Urothelium cell line (cell line): ENCODE measurements at places on chromosomes 6 and 20.

DNA sequence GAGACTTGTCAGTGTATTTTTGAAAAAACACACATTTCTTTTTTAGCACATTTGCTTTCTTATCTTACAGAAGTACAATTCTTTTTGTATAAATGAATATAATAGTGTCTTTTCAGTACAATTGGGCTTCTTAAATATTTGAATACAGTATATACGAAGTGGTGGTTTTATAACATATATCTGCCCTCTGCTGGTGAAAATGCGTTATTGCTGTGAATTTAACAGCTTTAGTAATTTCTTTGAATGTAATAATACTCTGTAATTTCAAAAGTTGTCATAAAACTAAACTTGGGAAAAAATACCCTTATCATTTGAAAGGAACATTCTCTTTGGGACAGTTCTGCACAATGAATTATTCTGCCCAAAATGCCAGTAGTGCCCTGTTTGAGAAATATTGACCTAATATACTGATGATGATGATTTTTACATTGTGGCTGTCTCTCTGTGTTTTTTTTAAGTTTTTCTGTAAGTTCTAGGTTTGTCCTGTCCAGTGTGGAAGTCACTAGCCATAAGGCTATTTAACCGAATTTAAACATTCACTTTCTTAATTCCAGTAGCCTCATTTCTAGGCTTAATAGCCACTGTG is 19.0 kb downstream of the SMAP1 start:
- DNase-seq = peak; percentile 8

- DNase-seq = no peak
Measured at GRCh38 chr6:73231986-73232391, 6.7 kb upstream of the KHDC1L start.

GRCh38 chr20:18995455-18995854 is 181.9 kb downstream of the SCP2D1 start:
- DNase-seq = no peak

GRCh38 chr6:164345327-164345726 is 930.8 kb downstream of the QKI start:
- DNase-seq = no peak

GRCh38 chr20:45053430-45054351 is 47.2 kb downstream of the KCNS1 start:
- no peak for DNase-seq

- no peak for DNase-seq
Measured at GRCh38 chr20:2132461-2132901, 30.9 kb downstream of the STK35 start.

DNA sequence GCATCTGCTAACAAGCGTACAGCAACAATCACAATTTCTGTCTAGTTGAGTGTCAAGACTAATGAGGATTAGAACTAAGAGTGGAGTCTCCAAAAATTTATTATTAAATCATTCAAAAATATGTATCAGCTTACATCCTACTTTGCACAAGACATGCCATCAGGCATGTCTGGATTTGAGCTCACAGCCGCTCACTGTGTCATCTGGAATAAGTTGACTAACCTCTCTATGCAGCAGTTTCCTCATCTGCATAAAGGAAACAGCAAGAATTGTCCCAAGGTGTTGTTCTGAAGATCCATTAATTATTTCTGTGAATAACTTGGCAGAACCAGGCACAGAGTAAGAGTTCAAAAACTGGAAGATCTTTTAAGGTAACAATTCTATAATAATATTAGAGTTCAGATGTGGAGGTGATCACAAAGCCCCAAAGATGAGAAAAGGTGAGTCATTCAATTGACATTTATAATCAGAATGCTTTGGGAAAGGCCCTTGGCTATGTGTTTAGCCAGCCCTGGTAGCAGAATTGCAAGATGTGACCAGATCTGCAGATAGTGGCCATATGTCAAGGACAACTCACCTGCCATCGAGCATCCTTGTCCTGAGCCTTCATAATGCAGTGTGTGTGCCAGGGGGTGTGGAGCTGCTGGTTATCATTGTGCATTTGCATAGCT is 264.0 kb downstream of the FOXA2 start:
- DNase-seq = no peak

DNA sequence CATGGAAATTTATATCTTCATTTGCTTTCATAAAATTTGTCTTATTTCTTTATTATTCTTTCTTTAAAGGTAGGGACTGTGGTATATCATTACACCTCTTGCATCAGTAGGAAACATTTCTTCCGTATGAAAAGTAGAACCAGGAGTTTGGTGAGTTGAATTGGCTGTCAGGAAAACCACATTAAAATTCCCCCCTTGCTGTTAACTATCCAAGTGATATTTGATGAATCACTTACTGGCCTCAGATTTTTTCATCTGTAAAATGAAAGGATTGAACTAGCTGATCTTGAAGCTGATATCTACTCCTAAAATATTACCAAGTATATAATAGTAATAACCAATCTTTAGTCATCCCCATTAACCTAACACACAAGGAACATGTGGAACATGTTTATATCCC is 460.9 kb downstream of the GJA1 start:
- DNase-seq = no peak

- no peak for DNase-seq
Measured at GRCh38 chr20:43901296-43901695, 13.4 kb upstream of the TOX2 start.

DNA sequence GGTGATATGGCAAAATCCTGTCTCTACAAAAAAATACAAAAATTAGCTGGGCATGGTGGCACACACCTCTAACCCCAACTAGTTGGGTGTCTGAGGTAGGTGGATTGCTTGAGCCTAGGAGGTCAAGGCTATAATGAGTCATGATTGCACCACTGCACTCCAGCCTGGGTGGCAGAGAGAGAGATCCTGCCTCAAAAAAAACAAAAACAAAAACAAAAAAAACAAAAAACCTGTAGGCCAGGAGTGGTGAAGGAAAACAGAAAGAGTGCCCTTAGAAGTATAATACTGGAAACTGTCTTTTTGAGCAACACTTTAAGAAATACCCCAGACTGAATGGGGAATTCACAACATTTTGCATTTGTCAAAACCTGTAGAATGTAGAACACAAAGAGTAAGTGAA is 85.3 kb downstream of the JARID2 start:
- DNase-seq = no peak

DNA sequence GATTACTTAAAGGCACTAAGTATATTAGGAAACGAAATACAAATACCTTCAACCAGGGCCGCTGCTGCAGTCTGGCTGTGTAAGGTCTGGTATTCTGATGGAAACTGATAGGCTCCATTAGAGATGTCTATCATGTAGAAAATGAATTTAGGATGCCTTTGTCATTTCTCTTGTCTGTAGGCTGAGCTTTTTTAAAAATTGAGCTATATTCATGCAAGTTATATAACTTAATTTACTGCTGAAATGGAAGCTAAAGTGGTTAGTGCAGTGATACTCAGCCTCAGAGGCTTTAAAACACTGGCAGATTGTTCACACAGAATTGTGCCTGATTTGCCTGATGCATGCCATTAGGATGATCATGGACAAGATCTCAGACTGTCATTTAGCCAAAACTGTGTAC is 286.2 kb upstream of the QKI start:
- DNase-seq = no peak

- DNase-seq = no peak
Measured at GRCh38 chr6:39642270-39642669, 82.9 kb downstream of the KIF6 start.

GRCh38 chr6:72649032-72649984 is 27.4 kb downstream of the KCNQ5 start:
- peak; percentile 26 for DNase-seq

DNA sequence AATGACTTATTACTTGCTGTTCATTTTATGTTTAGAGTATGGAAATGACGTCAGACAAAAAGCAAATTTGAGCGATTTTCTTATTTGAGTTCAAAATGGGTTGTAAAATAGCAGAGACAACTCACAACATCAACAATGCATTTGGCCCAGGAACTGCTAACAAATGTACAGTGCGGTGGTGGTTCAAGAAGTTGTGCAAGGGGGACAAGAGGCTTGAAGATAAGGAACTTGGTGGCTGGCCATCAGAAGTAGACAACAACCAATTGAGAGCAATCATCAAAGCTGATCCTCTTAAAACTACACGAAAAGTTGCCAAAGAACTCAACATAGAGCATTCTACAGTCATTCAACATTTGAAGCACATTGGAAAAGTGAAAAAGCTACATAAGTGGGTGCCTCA is 43.8 kb downstream of the REV3L start:
- no peak for DNase-seq

- no peak for DNase-seq
Measured at GRCh38 chr6:95133578-95133977, 443.8 kb upstream of the MANEA start.

DNA sequence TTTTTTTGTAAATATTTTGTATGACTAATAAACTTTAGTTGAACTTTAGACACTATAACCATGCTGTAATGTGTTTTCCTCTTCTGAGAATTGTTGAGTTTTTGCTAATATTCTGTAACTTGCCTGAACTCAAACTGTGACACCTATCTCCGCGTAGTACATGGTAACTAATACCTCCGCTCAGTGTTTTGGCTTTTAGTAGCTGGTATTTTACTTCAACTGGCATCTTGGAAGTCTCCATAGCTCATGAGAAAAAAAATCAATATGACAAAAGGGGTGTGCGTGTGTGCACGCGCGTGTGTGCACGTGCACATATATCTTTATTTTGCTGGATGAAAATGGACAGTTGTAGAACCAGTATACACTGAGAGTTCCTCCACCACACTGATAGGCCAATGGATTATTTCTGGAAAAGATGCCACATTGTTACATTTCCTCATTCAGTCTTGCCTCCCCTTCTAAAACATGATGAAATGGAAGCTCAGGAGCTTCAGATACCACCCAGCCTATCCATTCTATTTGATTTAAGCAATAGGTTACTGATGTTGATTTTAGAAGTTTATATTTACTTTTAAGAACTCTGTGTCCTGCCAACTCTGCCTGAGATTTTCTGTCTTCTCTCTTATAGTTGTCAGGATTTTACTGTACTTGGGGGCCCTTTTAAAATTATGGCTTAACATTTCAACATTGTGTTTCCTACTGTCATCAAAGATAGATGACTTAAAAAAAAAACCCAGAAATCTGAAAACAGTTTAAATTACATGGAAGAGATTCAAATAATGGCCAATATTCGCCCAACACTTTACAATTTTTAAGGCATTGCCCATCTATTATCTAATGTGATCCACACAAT is 16.3 kb upstream of the ADGRG6 start:
- no peak for DNase-seq

DNA sequence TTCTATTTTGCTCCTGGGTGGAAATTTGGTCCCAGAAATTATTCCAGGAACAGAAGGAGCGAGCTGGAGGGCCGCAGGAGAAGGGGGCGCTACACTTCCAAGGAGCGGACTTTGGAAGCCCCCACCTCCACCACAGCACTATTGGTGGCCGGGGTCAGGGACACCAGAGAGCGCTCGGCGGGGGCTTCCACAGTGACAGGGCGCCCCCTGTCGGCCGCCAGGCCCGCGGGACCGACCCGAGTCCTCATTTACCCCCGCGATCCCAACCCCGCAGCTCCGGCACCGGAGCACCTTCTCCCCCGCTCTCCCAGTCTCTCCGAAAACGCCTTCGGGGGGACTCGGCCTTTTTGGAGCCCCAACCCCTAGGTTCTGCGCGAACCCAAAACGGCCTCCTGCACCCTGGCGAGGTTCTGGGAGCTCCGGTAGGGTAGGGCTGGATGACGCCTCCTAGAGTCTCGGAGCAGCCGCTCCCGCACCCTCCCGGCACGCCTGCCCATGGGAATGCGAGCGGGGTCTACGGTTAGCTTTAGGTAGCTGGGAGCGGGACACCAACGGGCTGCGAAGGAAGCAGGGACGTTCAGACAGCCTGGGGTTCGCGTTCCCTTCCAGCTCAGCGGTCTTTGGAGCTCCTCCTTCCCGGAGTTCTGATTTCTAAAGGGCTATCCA is 2.4 kb upstream of the FOXA2 start:
- DNase-seq = peak; percentile 75

GRCh38 chr20:4234128-4234527 is 218.8 kb upstream of the RNF24 start:
- DNase-seq = peak; percentile 49

- DNase-seq = no peak
Measured at GRCh38 chr6:168542301-168542700, 101.3 kb downstream of the SMOC2 start.

DNA sequence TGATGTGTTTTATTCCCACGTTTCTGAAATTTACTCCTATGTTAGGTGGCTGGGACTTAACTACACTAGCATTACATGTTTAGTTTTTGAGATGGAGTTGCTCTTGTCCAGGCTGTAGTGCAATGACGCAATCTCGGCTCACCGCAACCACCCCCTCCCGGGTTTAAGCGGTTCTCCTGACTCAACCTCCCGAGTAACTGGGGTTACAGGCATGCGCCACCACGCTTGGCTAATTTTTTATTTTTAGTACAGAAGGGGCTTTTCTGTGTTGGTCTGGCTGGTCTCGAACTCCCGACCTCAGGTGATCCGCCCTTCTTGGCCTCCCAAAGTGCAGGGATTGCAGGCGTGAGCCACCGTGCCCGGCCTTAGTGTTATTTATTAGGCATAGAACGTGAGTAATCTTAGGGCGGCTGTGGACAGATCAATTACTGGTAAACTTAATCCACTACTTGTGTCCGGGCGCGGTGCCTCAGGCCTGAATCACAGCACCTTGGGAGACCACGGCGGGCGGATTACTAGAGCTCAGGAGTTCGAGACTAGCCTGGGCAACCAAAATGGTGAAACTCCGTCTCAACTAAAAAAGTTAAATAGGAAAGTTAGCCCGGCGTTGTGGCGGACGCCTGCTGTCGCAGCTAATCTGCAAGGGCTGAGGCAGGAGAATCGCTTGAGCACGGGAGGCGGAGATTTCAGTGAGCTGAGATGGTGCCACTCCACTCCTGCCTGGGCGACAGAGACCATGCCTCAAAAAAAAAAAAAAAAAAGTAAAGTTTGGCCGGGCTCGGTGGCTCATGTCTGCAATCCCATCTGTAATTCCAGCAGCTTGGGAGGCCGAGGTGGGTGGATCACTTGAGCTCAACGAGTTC is 123.7 kb upstream of the BTN3A2 start:
- no peak for DNase-seq

DNA sequence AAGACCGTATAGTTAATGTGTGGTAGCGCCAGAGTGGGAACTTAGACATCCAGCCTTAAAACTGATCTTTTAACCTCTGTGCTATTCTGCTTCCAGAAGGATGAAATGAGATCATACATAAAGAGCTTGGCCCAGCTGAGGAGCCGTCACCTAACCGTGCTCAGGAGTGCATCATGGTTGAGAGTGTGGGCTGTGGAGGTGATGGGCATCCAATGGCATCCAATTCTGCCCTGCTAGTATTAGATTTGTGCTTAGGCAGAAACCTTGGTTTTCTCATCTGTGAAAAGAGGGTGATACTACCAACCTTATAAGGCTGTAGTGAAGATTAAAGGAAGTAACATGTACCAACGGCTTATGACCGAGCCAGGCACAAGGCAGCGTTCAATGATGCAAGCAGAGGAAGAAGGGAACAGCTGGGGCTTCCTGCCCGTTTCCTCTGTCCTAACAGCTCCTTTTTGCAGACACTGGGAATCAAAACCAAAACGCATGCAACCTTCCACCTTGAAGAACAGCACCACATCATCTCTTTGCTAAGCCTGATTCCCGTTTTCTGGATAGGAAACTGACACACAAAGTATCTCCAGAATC is 1.3 kb downstream of the SLC22A16 start:
- no peak for DNase-seq
